AG09319 (cell line): ENCODE measurements at places on chromosomes 4 and X.

GRCh38 chr4:123621072-123621705 is 224.6 kb downstream of the SPRY1 start:
- no peak for DNase-seq

DNA sequence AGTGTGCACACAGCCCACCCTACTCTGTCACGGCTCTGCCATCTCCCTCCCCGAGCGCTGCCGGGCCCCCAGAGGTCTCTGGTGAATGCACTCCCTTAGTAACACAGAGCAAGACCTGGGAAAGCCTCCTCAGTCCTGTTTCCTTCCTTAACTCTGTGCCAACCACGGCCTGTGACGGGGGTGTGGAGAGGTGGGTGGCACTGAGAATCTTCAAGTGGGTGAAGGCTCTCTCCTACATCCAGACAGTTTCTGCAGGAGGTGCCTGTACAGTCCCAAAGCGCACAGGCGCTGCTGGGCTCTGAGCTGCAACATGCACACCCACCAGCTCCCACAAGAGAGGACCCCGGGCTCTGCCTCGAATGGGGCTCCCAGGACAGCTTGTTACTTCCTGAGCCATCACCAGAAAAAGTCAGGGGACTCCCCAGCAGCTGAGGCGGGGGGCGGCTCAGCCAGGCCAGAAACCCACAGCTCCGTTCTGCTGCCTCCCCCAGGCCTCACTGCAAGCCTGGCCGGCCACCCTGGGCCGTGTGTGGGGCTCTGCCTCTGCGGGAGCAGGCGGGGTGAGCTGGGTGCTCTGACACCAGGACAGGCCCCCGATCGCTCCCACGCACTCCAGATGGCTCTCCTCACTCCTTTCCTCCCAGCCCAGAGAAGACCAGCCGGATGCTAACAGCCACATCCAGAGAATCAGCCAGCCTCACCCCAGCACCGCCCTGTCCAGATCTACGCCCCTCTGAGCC is 29.7 kb downstream of the FAM53A start:
- no peak for DNase-seq

- no peak for DNase-seq
These were observed 74.8 kb downstream of the SLIT2 start for GRCh38 chr4:20326460-20326859.

- no peak for DNase-seq
These were observed 64.1 kb downstream of the TMA16 start for GRCh38 chr4:163558539-163559044.

DNA sequence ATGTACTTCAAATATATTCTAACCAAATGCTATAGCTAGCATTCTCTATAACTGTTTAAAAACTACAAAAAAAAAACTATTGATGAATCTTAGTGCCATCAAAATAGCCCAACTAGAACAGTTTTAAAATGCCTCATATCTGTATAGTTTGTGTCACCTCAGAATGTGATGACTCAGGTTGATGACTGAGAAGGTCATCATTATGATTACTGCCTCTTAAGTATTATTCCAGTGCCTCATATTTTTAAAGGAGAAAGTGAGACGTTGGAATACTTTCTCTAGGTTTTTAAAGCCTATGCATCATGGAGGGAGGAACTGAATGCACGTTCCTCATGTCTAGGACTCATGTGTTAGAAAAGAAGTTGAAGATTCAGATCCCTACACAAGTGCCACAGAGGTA is 88.2 kb downstream of the TMA16 start:
- no peak for DNase-seq

DNA sequence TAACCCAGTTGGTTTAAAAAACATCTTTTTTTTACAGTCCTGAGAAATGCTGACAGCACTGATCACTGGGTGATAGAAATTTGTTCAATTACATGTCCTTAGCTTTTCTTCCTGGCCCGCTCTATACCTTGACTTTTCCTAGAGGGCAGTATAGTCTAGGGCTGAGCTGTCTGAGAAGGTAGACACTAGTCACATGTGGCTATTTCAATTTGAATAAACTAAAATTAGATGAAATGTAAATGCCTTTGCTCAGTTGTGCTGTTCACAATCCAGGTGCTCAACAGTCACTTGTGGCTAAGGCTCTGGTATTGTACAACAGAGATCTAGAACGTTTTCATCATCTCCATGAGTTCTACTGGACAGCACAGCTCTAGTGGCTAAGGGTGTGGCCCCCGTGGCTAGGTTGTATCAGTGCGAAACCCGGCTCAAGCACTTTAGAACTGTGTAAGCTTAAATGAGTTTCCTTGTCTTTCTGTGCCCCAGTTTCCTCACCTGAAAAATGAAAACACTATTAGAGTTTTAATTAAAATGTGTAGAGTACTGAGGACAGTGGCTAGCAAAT is 111.6 kb upstream of the WDR17 start:
- DNase-seq = no peak

GRCh38 chr4:124526331-124526730 is 186.2 kb downstream of the ANKRD50 start:
- no peak for DNase-seq

- DNase-seq = no peak
These were observed 383.0 kb upstream of the INTU start for GRCh38 chr4:127249767-127250108.

GRCh38 chr4:76931576-76932276 is 17.8 kb upstream of the SEPTIN11 start:
- no peak for DNase-seq

DNA sequence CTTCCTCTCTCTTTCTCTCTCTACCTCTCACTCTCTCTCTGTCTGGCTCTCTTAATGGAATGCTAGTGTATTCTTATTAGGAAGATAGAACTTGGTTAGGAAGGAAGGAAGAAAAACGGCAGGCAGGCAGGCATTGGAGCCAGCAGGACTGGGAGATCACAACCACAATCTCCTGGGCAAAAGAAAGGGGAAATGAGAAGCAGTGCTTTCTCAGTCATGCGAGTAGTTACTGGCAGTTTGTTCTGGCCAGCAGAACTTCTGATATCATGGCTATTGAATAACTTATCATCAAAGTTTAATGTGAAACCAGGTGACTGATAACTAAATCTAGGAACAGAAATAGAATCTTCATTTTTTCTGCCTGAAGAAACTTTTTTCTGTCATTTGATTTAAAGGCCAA is 60.9 kb upstream of the PAGE1 start:
- DNase-seq = no peak

- DNase-seq = no peak
These were observed 8.0 kb upstream of the DGAT2L6 start for GRCh38 chrX:70169281-70169680.

GRCh38 chr4:145545538-145546174 is 64.0 kb downstream of the SMAD1 start:
- DNase-seq = peak; percentile 83

DNA sequence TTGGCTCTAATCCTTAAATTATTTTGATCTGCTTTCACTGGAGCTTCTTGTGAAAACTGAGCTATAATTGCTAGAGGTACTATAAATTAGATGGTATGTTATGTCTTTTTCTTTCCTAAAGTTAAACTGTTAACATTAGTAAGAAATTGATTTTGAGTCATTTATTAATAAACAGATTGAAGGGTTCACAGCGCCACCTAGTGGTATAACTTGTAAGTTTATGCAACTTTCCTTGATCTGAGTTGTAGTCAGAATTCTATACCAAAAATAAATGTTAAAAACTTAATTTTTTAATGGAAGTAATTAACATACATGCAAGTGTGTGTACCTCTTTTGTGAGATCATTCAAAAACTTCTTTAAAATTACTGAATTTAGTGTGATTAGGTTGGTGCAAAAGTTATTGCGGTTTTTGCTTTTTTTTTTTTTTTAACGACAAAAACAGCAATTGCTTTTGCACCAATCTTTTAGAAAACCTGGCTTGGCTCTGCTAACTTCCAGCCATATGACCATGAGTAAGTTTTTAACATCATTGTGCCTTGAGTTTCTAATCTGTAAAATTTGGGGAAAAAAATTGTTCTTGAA is 151.5 kb downstream of the CENPC start:
- DNase-seq = peak; percentile 15

- DNase-seq = no peak
These were observed 21.2 kb downstream of the HERC3 start for GRCh38 chr4:88613417-88613875.

GRCh38 chr4:55980725-55981124 is 32.0 kb downstream of the CEP135 start:
- DNase-seq = no peak
